ENCODE measurements at places on chromosomes 16 and 17.

DNA sequence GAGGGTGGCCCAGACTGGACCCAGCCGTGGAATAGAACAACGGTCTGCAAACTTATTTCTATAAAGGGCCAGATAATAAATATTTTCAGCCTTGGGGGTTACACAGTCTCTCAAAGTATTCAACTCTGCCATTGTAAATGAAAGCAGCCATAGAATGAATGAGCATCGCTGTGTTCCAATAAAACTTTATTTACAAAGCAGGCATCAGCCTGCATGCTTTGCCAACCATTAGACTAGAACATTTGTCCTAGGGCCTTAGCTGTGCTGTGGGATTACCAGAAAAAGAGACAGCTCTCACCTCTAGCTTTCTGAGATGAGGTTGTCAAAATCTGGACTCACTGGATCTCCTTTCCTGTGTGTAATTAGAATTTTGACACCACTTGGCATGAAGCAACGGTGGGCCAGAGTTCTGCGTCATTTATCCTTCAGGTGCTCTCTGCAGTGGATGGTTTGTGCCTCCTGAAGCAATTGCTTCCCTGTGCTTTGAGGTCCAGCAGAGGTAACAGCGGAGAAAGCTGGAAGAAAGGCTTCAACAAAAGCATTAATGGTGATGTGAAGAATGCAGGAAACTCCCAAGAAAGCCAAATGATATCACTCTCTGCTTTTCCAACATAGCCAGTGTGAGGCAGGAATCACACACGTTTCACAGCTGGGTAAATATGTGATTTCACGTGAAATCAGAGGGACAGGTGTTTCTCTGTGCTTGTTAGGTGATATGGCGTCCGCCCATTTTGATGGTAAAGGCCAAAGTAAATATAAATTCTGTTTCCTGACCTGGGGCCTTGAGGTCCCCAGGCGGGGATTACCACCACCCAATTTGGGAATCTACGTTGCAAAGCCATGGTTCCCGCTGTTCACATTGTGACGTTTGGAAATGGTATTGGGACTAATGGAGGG is 148.4 kb downstream of the PITPNC1 start:
- DNase-seq, result no peak

DNA sequence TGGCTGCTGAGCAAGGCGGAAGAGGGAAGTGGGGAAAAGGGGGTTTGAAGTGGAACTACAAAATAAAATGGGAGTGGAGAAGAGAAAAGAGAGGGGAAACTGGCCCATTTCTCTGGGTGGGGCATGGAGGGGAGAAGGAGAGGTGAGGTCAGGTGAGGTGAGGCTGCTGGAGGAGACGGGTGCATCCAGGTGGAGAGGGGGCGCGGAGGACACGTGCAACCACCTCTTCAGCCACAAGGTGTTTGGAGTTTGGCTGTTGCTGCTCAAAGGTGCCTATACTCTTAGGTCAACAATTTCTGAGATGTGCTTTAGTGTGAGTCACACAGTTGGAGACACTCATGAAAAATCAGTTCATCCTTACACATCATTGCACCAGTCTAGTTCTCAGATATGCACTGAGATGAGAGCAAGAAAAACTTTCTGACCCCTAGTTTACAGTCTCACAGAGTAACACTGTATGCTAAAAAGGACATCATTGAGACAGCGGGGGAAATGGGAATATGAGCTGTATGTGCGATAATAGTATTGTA is 4.8 kb downstream of the SLC6A4 start:
- no peak for DNase-seq

- DNase-seq, result no peak
These were observed 55.5 kb downstream of the OTOA start for GRCh38 chr16:21719283-21719682.

DNA sequence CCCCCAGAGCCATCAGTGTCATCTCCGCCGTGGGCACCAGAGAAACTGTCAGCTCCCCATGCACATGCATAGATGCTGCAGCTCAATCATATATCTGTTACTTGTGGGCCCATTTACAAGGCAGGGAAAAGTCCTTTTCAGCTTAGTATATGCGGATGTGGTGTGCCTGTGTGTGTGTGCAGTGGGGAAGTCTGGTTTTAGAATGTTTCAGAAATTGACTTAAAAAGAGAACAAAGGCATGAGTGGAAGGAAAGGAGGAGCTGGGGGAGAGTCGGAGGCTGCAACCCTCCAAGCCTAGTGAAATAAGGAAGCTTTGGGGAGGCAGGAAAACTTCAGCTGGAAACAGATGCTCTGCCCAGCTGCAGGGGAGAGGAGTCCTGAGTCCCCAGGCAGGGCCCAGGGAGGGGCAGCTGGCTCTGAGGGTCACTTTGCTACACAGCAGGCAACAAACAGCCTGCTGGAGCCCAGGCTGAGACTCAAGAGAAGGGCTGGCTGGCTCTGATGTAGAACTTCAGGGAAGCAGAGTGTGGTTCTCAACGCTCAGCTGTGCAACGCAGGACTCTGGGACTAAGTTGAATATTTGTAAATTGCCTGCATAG is 11.1 kb upstream of the CD300LD start:
- DNase-seq, result no peak

DNA sequence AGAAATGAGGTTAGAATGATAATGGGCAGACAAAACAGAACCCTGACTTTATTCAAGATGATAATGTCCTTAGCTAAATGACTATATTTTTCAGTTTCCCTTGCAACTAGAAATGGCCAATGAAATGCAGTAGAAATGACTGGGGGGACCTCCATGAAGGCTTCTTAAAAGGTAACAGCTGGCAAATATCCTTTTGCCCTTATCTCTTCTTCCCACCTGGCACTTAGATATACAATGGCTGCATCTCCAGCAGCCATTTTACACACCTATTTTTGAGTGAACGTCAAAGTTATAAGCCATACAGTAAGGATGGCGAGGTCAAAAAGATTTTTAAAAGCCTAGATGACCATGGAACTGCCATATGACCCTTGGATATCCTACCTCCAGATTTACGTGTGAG is 39.9 kb downstream of the USP32 start:
- DNase-seq, result no peak

GRCh38 chr16:83272843-83273242 is 534.9 kb upstream of the HSBP1 start:
- DNase-seq, result no peak

GRCh38 chr16:49959552-49960277 is 65.3 kb upstream of the CNEP1R1 start:
- DNase-seq, result no peak

DNA sequence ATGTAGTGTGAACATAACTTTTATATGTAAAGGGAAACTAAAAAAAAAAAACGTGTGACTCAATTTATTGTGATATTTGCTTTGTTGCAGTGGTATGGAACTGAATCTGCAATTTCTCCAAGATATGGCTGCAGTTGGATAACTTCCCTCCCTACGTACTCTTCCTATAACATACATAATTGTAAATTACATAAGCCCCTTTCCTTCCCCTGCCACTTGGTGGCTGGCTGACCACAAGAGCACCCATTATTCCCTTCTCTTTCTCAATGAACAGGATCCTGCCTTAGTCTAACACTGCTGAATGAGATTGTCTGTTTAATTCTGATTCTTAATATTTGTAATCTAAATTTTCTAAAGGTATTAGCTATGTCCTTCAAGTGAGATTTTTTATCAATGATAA is 27.8 kb downstream of the CCL4 start:
- no peak for DNase-seq

DNA sequence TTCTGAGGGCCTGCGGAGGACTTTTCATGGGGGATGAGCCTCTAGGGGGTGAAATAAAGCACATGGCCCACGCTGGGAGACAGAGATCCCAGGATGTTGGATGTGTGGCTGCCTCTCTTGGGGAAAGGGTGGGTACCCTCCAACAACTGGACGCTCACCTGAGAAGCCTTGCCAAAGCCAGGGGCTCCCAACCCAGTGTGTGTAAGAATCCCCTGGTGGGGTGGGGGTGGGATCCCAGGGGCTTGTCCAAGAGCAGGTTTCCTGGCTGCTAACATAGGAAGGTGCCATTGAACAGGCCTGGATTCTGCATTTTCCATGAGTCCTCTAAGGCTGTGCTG is 587 bp downstream of the SNX20 start:
- DNase-seq, result no peak

- no peak for DNase-seq
These were observed 104.3 kb upstream of the FOXF1 start for GRCh38 chr16:86406056-86406455.

DNA sequence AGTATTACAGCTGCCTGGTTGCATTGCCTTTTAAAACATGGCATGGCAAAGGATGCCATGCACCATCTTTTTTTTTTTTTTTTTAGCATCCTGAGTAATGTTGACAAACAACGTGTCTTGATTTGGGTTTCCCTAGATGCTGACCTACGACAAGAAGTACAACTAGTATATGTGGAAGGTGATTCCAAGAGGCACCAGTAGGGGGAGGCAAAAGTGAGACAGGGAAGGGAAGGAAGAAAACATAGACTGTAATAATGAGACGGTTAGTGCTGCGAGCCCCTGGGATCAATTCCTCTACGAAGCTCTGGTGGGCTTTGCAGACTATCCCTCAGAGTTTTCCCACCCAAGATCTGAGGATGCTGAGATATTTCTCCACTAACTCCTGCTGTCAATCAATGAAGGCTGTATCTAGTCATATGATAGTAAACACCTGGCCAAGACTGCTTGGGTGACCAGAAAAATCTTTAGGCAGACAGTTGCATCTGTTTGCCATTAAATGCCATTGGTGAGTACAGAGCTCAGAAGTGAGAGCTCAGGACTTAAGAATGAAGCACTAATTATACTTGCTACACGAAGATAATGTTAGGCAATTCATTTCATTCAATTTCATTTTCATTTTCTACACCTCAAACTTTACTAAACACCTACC is 458.6 kb upstream of the GOT2 start:
- no peak for DNase-seq

DNA sequence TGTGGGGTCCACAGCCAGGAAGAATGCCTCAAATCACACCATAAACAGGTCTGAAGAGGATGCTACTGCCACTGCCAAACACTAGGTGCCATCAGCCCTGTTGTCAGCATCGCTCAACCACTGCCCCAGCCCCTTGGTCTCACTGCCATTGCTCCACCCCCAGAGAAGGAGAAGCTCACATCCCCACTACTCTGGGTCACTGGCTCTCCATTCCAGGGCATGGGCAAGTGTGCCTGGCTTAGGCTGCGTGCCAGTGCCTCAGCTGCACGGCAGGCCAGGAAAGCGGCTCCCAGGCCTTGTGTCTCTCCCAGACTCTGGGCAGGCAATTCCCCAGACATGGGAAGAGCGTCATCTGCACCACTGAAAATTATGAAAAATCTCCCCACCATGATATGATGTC is 1.2 kb upstream of the IGSF6 start:
- DNase-seq, result no peak

DNA sequence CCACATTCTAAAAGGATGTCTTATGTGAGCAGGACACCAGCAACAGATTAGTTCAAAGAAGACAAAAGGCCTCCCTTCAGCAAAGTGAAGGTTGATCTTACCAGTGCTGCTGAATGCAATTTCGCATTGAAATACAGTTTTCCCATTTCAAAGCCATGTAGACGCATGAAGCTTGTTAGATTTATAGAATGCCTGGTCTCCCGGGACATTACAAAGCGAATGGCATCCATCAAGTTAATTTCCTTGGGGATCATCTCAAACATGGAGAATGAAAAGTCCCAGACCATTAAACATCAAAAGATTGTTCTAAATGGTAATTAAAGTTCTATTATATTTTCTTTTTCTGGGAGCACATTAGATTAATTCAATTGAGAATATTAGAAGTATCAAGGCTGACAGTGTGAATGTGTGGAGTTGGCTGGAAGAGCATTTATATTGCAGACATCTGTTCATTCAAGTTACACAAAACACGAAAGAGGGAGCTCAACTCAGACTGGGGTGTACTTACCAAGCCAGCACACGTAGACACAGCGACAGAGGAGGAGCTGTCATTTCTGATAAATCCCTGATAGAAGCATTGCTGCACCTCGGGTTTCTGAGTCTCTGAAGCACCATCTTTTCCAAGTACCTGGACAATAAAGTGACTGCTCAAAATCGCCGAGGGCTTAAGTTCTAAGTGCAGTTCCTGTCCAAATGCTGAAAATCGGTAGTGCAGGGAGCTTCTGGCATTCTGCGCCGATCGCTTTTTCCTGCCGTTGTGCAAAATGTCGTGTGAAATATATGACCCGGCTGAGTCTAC is 3.8 kb downstream of the ADAMTS18 start:
- DNase-seq, result no peak

- no peak for DNase-seq
These were observed 37.0 kb upstream of the PEMT start for GRCh38 chr17:17628388-17629008.

- no peak for DNase-seq
These were observed 26.4 kb downstream of the ADCY9 start for GRCh38 chr16:4089811-4090301.

DNA sequence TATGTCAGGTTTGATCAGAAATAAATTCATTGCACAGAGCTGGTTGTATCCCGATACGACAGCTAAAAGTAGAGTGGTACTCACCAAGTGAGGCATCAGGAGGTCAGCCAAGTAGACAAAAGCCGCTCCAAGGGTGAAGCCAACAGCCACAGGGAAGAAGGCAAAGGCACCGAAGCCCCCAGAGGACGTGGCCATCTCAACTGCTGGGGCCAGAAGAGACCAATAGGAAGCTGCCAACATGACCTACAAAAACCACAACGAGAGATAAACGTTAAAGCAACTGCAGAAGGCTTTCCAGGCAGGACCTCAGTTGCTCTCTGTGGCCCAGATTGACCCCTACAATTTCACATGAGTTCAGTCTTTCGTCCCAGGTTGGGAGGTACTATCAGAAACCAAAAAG is 61.0 kb downstream of the SLC39A11 start:
- no peak for DNase-seq

- DNase-seq, result no peak
These were observed 2.4 kb downstream of the PFN1 start for GRCh38 chr17:4945944-4946280.

GRCh38 chr16:53945996-53946395 is 242.0 kb downstream of the FTO start:
- DNase-seq, result no peak

DNA sequence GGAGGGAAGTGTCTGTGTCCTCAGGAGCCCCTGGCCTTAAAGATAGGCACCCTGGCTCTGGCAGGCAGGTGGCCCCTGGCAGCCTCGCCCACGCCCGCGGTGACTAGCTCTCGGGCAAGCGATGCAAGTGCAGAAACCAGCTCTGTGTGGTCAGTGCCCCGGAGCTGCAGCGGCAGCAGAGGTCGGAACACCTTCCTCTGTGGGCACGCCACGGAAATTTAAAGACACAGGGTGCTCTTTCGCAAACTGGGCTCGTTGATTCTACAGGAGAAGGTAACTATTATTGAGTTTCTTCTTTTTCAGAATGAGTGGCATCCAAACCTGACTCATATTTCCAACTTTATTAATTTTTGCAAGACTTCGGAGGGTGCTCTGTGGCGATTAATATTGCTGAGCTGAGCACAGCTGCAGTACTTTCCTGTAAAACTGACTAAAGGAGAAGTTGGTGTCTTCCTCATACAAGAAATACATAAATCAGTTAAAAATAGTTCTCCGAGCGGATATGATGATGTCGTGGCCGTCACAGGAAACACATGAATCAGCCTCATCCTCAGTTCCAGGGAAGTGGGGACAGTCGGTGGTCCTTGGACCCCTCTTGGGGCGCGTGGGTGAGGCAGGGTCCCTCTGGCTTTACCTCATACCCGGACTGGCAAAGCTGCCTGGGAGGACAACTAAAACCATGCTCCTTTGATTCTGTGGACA is 120.2 kb downstream of the METRNL start:
- DNase-seq, result no peak

Data from T-helper 17 cell (primary cell).